ENCODE measurements at places on chromosomes 3 and 15. TPM values are rescaled to one million over a fixed set of nuclear protein-coding genes. Genes with fewer than 3 reads are reported as not detected.

- DNase-seq = no peak
These were observed 133.1 kb upstream of the LRRN1 start for GRCh38 chr3:3665961-3666640.

- DNase-seq = peak; percentile 36
These were observed 30.2 kb downstream of the TTBK2 start for GRCh38 chr15:42890161-42890913.

DNA sequence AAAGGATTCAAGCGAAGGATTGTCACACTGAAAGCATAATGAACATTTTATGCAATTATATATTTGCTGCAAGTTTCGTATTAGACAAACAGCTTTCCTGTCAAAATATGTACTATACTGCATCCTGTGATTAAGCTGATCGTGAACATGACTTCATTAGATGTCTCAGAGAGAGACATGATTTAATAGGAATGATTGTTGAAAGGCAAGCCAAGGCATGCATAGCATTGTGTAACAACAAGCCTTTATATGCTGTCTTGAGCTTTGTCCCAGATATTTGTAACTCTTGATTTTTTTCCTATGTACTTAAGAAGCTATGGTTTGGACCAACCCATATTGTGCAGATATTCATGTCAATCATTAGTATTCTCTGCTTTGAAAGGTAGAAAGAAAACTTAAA lies 309.1 kb downstream of the KCNH8 start:
- no peak for DNase-seq

- DNase-seq = no peak
These were observed 472.9 kb upstream of the CBLB start for GRCh38 chr3:106341586-106342162.

- no peak for DNase-seq
These were observed 21.1 kb downstream of the MAGI1 start for GRCh38 chr3:66017591-66017990.

DNA sequence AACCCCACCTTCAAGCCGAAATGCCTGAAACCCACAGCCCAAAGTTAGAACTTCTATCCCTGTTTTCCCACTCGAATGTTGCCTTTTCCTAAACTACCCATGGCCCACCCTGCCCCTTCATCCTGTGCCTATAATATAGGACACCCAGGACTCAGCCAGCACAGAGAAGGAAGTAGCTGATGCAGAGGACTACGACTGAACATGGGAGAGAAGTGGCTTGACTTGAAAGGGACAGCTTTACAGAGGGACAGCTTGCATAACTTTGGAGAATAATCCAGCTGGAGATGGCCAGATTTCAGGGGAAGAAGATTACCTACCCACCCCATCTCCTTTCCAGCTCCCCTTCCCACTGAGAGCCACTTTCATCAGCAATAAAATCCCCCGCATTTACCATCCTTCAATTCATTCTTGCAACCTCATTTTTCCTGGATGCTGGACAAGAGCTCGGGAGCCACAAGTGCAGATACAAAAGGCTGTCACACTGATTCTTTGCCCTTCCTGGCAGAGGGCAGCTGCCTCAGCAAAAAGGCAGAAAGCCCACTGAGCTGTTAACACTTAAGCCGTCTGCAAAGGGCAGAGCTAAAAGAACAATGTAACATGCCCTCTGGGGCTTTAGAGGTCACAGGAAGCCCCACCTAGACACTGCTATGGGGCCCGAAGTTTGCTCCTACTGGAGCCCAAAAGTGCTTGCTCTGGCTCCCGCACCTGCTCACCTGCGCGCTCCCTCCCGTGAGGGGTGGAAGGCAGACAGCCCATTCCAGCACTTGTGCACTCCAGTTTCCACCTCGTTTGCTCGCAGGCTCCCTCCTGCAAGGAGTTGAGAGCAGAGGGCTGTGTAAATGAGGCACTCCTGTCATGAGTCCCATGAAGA lies 224.0 kb downstream of the TBC1D5 start:
- DNase-seq = no peak

DNA sequence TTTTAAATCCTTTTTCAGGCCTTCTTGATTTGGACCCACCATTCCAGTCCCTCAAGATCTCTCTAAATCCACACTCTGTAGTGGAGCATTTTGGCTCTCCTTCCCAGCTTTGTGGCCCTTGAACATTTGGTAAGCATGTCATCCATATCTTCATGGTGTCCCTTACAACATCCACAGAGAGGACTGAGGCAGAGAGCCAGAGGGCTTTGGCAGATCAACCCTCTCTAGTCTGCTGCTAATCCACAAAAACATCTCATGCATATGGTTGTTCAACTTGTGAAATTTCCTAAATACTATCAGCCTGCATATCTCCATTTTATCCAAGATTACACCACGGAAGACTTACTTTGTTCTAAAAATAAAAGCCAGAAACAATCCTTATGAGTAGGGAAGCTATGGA lies 23.2 kb downstream of the THRB start:
- DNase-seq = no peak

DNA sequence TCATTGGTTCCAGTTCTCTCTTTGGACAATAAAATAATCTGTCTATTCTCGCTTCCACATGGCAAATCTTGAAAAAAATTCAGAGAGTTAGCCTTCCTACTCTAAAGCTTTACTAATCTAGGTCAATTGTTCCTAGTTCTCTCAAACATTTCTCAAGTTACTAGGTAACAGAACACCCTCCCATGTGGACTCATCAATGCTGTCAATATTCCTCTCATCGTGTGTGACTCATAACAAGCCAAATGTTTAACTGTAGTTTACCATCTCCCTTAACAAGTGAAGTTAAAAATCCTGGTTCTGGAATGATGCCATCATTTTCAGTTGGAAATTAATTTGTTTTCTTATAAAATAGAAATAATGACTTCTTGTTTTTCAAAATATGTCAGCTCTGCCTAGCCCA lies 438.6 kb downstream of the ROBO1 start:
- no peak for DNase-seq

- DNase-seq = no peak
These were observed 784.6 kb upstream of the ALCAM start for GRCh38 chr3:104582092-104582491.

FSTL1 gene
- total RNA-seq = 9.2 TPM

DNA sequence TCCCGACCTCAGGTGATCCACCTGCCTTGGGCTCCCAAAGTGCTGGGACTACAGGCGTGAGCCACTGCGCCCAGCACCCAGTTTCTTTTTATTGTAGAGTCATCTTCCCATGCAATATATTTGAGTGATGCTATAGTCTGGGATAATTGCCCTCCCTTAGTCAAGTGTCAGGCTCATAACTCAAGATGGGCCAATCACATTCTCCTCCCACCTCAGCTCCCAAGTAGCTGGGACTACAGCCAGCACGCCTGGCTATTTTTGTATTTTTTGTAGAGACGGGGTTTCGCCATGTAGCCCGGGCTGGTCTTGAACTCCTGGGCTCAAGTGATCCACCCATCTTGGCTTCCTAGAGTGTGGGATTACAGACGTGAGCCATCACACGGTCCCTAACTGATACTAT lies 15.2 kb upstream of the PTPN9 start:
- no peak for DNase-seq

SGO1 gene
- total RNA-seq = 14.8 TPM
